ENCODE measurements at places on chromosomes 11 and 22.

DNA sequence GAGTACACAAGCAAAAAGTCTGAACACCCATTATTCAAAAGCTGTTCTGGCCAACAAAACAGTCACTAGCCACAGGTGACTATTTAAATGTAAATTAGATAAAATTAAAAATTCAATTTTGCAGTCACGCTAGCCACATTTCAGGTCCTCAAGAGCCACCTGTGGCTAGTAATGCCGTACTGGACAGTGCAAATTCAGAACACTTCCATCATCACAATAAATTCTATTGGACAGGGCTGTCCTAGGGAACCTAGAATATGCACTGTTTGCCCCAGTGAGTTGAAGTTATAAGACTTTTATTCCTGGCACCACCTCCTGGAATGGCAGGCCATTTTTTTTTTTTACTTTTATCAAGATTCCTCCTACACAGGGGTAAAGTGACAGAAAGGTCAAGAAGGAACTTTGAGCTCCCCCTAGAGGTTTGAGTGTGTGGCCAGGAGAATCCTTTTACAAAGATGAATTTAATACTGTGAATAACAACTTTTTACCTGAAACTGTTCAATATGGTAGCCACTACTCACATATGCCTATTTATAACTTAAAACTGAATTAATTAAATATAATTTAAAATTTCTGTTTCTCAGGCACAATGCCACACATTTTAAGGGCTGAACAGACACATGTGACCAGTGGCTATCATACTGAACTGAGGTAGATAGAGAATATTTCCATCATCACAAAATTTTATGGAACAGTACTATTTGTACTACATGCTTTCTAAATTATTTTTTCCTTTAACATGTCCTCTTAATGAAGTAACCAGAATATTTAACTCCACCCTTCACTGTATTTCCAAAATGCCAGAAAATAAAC is 6.5 kb downstream of the MSANTD2 start:
- DNase-seq = no peak

- no peak for DNase-seq
These were observed 15.6 kb downstream of the KCNC1 start for GRCh38 chr11:17750013-17750800.

DNA sequence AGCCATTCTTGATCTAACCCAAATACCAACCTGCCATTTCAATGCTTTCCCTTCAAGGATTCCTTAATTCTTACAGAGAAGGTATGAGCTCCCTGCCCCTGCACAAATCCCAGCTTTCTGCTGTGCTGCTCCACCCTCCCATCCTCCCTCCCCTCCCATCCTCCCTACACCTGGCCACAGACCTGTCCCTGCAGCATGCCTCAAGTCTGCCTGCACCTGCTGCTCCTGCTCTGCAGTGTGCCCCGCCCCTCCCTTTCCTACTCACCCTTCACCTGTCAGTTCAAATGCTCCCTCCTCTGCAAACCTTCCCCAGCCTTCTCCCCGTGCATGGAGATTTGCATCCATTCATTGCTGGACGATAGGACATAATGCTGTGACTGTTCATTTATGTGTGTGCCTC is 139.9 kb upstream of the NARS2 start:
- no peak for DNase-seq

DNA sequence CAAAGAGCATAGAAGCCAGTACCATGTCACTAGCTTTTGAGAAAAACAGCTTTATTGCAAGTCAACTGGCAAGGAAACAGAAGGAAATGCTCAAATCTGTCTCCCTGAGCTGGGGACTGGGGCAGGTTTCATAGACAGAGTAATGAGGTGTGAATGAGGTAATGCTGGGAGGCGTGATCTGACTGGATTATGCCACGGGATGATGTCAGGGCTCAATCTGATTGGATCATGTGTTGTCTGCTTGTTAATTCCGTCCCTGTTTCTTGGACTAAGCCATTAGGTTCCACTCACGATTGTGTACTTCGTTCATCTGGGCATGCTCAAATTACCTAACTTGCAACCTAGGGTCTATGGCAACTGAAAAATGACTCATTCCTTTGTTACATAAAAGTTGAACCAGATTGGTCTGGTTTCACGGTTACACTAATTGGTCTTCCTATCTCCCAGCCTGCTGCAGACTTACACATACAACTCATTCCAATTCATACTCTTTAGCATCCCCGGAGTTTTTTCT is 20.2 kb upstream of the OR10A5 start:
- DNase-seq = no peak

DNA sequence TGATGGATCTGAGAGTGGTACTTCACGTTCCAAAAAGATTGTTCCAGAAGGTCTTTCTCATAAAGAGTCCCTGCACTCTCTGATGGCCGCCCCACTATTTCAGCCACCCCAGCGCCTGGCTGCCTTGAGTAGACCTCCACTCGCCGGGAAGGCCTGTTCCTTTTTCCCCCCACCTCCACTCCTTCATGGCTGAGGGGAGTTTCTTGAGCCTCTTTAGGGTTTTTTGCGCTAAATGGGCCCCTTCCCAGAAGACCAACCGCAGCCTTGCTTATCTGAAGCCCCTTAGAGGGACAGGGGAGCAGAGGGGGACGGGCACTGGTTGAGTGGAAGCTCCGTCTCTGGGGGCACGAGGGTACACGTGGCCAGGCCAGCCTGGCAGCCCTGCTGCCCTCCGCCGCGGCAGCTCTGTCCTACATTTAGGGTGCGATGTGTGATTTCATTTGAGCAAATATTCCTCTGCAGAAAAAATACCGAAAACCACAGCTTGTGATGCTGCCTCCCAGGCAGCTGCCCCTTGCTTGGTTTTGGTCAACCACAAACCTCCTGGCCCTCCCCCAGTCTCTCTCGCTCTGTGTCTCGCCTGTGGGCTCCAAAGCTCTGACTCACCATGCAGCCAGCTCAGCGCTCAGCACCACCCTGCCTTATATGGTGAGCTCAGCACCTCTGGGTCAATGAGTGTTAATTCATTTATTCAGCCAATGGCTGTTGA is 88.7 kb downstream of the TP53I11 start:
- DNase-seq = peak; percentile 50

- DNase-seq = no peak
These were observed 45.7 kb downstream of the SCUBE1 start for GRCh38 chr22:43297270-43298061.

DNA sequence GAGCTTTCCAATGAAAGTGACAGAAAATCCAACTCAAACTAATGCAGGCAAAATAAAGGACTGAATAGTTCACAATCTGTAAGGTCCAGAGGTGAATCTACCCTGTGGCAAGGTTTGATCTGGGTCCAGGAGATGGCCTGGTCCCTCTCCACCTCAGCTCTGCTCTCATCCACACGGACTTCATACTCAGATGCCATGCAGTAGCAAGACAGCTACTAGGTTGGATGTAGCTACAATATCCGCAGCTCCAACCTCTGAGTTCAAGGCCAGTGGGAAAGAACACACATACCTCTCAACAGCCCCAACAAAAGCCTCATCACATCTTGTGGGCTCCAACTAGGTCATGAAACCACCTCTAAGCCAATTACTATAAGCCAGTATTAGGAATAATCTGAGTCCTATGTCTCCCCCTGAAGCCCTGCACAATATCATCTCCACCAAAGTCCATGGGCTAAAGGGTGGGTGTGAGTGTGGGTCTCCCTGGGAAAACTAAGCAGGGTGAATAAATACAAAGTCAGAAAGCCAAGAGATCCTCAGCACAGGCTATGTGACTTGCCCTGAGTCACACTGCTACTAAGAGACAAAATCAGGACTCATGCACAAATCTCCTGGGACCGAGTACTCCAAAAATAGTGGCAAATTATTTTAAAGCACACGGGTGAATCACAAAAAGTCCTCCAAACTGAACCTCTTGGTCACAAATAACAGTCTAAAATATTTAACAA is 78.8 kb downstream of the LARGE1 start:
- no peak for DNase-seq

GRCh38 chr11:130766650-130767565 is 149.4 kb downstream of the SNX19 start:
- no peak for DNase-seq

DNA sequence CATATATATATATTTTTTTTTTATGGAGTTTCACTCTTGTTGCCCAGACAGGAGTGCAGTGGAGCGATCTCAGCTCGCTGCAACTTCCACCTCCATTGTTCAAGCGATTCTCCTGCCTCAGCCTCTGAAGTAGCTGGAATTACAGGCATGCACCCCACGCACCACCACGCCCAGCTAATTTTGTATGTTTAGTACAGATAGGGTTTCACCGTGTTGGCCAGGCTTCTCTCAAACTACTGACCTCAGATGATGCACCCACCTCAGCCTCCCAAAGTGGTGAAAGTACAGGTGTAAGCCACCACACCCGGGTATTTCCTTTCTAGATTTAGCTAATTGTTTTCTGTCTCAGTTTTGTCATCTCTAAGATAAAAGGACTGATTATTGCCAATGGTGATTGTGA is 821.1 kb downstream of the CNTN5 start:
- no peak for DNase-seq

GRCh38 chr11:36054628-36055027 is 110.8 kb downstream of the LDLRAD3 start:
- DNase-seq = no peak

GRCh38 chr22:27775758-27776649 is 25.6 kb downstream of the MN1 start:
- DNase-seq = no peak

DNA sequence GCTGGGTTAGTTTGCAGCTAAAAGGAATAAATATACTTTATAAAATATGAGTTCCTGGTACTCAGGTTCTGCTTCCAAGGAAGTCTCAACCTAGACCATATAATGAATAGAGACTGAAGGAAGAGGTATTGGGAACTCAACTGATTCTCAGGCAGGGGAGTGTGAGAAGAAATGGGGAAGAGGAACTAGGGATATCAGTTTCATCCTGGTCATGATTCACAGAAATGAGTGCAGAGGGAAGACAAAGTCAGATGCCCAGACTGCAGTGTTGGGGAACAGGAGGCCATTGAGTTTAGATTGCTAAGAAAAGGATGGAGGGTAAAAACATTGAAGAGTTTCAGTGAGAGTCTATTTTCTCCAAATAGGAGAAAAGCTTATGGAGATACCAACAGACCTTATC is 28.8 kb downstream of the PLAAT5 start:
- DNase-seq = no peak

GRCh38 chr11:69359735-69360480 is 66.0 kb downstream of the MYEOV start:
- no peak for DNase-seq

DNA sequence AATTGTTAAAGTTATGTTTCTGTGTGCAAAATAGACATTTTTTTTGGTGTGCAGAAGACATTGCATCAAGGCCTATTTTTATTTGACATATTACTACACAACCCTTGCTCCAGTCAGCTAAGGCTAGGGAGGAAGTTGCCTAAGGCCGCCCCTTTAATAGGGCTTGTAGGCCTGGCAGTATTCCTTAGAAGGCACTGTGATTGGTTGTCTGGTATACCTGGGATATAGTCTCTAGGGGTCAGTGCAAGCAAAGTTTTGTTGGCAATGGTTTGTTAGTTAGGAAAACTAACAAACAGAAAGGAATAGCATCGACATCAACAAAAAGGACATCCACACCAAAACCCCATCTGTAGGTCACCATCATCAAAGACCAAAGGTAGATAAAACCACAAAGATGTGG is 16.9 kb downstream of the CCDC15 start:
- DNase-seq = no peak

GRCh38 chr22:49207008-49208003 is 620.4 kb downstream of the BRD1 start:
- DNase-seq = no peak
